ENCODE measurements at places on chromosomes 7 and 10.

GRCh38 chr10:93416824-93417223 is 65.3 kb downstream of the MYOF start:
- DNase-seq, result no peak

- no peak for DNase-seq
Measured at GRCh38 chr10:42954766-42955492, 121.9 kb upstream of the RET start.

DNA sequence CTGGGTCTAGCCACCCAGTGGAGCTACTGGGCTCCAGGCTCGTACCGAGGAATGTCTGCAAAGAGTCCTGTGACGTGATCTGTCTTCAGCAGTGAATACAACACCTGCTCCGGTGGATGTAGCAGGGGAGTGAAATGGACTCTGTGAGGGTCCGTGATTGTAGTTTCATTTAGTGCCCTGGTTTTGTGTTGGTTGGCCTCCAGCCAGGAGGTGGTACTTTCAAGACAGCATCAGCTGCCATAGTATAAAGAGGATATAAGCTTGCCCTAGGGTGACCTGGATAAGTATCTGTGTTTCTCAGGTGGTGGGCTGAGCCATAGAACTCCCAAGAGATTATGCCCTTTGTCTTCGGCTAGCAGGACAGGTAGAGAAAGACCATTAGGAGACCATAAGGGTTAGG is 24.6 kb upstream of the WNT2 start:
- no peak for DNase-seq

DNA sequence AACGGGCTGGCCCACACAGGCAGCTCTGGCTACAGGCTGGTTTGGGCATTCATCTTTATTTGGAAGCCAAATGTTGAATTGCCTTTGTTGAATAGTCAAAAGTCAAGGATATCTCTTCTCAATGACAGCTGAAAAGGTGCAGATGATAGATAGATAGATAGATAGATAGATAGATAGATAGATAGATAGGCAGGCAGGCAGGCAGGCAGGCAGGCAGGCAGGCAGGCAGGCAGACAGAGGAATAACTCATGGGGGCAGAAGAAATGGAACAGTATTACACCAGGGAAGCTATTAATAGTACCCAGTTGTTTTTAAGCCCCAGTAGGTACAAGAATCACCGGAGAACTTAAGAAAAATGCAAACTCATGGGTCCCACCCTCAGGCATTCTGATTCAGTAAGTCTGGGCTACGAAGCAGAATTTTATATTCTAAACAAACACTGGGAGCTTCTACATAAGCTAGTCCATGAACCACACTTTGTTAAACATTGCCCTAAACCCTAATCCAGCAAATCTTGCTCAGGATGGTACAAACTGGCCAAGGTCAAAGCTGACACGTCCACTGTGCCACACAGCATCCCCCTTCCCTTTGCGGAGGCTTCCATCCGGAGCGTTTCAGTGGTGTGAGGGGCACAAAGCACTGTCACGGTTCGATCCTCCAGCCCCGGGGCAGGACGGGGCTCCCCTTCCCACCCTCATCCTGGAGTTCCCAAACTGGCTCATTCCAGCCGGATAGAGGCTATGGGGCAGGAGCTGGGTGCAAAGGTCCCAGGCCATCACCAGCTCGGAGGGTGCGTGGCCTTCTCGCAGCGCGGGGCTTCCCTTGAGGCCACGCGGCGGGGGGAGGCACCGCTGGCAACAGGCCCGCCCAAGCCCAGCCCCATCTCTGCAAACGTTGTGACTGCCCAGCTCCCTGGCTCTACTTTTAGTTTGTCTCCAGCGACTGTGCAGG is 6.7 kb downstream of the PRKAG2 start:
- DNase-seq, result no peak

- no peak for DNase-seq
Measured at GRCh38 chr7:156496865-156497264, 143.7 kb upstream of the RNF32 start.

GRCh38 chr10:115884331-115884730 is 388.7 kb downstream of the GFRA1 start:
- no peak for DNase-seq

DNA sequence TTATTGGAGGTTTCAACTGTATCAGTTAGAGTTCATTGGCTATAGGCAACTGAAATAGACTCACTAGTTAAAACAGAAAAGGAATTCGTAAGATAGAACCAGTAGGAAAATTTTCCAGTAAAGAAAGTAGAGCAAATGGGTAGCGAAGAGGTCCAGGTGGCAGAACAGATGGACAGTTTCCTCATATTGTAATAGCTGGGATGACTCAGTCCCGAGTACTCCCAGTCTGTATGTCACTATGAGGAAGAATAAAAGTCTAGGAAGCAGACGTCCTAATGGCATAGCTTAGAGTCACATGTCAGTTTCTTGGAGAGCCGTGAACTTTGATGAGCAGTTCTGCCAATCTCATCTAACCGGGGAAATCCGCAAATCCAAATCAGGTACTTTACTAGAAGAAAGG is 95.3 kb downstream of the RNF32 start:
- DNase-seq, result no peak

DNA sequence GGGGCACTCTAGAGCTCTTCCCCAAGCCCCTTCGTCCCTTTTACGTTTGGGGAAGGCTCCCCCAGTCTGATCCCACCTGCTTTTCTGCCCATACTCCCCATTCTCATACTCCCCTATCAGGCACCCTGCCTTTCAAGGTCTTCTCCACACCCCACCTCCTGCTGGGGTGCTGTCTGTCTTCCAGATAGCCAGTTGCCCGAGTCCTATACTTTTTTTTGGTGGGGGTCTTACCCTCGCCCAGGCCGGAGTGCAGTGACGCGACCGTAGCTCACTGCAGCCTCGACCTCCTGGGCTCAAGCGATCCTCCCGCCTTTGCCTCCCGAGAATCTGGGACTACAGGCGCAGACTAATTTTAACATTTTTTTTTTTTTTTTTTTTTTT is 775 bp upstream of the ABHD11 start:
- DNase-seq, result no peak

Data from HL-60 (cell line).